T-helper 1 cell (primary cell): ENCODE measurements at places on chromosomes 2 and 18.

- no peak for DNase-seq
These were observed 111.8 kb downstream of the STPG4 start for GRCh38 chr2:47043142-47043890.

DNA sequence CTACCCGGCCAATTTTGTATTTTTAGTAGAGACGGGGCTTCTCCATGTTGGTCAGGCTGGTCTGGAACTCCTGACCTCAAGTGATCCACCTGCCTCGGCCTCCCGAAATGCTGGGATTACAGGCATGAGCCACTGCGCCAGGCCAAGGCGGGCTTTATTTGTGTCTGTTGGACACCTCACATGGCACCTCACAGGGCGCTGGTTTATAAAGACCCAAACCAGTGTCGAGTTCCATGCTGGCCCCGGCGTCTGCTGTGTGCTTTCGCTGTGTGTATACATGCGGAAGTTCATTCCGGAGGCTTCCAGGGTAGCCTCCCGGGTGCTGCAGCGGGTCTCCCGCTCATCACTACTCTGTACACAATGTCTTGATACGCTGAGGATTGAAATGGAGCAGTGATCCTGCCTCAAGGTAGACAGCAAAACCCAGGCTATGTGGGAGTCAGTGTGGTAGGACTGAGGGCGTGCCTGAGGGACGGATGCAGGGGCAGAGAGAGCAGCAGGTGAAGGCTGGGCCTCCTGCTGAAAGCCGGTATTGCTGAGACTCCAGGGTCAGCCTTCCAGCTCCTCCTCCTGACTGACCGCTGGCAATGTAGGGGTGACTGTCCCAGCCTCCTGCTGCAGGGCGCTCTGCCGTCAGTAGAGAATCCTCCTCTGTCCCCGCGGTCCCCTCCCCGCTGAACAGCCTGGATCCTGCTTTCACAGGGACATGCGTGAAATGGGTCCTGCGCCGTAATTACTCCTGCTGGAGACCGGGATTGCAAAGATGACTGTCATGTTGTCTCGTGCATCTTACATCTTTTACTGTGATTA, 22.7 kb downstream of the LDLRAD4 start:
- DNase-seq = no peak

- DNase-seq = no peak
These were observed 24.0 kb upstream of the LOXHD1 start for GRCh38 chr18:46680784-46681695.

DNA sequence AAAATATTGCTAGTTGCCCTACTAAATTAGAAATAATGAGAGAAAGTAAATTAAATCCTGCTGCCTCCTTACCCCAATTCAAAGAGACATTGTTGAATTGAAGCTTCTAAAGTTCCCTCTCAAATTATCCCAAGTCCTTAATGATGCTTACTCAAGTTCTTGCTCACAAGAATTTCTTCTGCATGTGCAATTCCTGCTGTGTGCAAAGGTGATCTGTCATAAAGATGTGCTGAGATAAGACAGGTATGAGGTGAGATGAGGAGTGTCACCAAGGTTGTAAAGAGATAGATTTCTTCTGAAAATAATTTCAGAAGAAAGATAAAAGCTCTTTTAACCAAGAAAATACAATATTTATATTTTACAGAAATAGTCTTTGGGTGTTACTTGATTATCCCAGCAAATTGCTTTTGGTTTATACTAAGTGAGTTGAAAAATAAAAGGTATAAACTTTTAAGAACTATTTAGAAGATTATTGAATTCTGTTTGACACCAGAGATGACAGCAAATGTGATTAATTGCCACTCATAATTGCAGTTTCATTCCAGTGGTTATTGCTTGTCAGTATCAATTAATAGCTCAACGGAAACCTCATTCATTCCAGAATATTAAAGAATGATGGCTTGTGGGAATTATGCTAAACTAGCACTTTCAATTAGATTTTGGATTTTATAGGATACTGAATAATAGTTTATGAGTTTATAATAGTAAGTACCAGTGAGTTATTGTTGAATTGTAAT, 674.3 kb downstream of the STK39 start:
- DNase-seq = no peak

DNA sequence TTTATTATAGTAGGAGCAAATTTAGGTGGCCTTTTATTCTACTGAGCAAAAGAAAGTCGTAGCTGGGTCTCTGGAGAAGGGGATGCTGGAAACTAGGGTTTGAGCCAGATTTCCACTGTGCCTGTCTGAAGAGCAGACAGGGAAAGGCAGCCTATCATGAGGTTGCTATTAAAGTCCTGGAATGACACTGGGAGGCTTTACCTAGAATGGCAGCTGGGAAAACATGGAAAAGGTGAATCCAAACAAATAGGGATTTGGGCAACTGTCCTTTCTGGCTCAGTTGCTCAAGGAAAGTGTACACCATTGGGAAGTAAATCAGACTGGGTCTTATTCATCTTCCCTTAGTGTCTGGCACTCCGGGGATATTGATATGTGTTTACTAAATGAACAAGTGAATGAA, 154.6 kb downstream of the MTX2 start:
- no peak for DNase-seq

GRCh38 chr2:176535467-176536113, 266.3 kb downstream of the MTX2 start:
- DNase-seq = no peak

- DNase-seq = no peak
These were observed 1424.0 kb upstream of the PIK3C3 start for GRCh38 chr18:40531051-40531450.
